ENCODE measurements at places on chromosomes 16 and 17.
A peak's percentile ranks its signal among the peaks of the same experiment; 100 is the strongest.

DNA sequence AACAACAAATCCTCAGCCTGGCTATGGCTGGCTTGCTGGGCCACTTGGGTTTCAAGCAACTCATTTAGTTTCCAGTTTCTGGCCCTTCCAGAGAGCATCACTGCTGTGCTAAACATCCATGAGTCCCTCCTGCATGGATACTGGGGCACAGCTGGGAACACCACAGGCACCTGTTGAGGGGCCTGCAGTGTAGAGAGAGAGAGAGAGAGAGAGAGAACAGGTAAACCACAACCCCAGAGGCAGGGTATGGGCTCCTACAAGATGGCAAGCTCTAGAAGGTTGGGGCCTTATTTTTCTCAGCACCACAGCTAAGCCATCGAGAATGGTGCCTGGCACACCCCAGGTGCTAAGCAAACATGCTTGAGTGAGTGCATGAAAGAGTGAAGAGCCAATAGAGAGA is 120.3 kb downstream of the RBFOX3 start:
- DNase-seq = no peak

- DNase-seq = no peak
These were observed 11.4 kb downstream of the CNP start for GRCh38 chr17:41977991-41978390.

DNA sequence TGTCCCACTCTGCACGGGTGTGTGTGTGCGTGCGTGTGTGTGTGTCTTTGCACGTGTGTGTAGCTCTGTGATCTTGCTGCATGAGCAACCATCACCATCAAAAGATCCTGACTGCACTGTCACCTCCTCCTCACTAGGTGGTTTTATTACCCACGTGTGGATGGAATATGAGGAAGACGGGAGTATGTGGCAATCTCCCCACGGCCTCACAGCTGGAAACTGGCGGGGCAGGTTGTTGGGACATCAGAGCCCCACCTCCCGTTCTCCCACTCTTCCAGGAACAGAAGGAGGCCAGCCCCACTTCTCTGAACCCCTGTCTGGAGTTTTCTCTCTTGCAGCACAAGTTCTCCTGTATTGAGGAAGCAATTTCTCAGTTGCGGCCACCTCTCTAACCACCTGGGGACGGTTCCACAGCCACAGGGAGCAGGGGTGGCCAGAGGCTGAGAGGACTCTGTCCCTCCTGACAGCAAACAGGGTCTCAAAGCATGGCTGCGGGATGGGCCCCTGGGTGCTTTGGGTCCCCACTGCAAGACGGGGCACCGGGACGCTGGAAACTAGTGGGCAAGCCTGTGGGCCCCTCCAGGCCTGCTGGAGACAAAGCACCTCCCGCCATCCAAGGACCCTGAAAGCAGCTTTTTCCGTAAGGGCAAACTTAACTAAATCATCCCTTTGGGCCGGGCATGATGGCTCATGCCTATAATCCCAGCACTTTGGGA is 27.9 kb upstream of the ATP2C2 start:
- DNase-seq = peak; percentile 41

GRCh38 chr16:66207883-66208265 is 158.6 kb upstream of the CDH5 start:
- DNase-seq = no peak

GRCh38 chr16:4270595-4270994 is 2.2 kb downstream of the TFAP4 start:
- DNase-seq = no peak

DNA sequence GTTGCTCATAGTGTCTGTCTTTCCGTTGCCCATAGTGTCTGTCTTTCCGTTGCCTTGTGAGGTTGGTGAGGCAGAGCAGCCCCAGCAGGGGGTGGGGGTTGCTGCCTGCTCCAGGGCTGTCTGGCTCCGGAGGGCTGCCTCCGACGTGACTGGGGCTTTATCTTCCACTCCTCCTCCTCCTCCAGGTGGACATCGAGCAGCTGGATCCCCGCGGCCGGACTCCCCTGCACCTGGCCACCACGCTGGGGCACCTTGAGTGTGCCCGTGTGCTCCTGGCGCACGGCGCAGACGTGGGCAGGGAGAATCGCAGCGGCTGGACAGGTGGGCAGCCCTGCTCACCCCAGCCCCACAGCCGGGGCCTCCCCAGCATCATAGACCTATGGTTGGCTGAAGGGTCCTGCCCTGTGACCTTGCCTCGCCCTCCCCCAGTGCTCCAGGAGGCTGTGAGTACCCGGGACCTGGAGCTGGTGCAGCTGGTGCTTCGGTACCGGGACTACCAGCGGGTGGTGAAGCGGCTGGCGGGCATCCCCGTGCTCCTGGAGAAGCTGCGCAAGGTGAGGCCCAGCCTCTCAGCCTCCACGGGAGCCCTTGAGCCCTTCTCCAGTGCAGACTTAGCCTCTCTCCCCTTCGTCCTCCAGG is 14.7 kb downstream of the ANKRD13B start:
- no peak for DNase-seq

- no peak for DNase-seq
These were observed 19.5 kb upstream of the DUSP14 start for GRCh38 chr17:37470181-37470580.

GRCh38 chr17:2478458-2478857 is 33.2 kb downstream of the METTL16 start:
- no peak for DNase-seq

DNA sequence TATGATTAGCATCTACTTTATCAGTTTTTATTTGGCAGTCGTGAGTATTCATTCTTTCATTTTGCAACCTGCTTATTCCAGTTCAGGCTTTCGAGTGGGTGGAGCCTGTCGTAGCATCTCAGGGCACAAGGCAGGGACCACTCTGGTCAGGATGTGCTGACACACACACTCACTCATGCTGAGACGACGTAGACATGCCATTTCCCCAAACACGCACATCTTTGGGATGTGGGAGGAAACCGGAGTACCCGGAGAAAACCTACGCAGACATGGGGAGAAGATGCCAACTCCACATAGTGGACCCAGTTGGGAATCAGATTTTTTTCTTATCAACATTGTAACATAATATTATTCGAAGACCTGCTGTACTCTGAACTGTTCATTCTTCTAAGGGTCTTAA is 756.5 kb upstream of the RBFOX1 start:
- DNase-seq = no peak

DNA sequence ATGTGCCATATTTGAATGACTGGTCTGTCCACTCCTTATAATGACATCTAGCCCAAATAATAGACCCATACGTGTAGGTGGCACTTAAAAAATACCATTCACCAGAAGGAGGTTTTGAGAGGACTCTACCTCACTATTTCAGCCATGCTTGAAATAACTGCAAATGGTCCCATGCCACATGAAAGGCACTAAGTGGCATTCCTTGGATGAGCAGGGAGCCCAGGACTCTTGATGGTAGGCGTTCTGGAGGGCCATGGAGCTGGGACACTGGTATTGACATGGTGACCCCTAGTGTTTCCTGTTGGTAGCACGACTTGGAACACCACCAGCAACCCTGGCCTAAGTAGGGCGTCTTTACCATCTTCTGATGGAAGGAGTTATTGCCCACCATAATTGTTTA is 148.7 kb upstream of the ZFHX3 start:
- peak; percentile 69 for DNase-seq

GRCh38 chr17:52106638-52107261 is 51.8 kb downstream of the CA10 start:
- DNase-seq = peak; percentile 13

GRCh38 chr17:82065638-82066303 is at the start of gene DUS1L:
Gene DUS1L, minus strand, starts transcription at chr17:82065804. Its CDS starts 745 bp downstream, at chr17:82065059.
- DNase-seq = peak; percentile 44

DNA sequence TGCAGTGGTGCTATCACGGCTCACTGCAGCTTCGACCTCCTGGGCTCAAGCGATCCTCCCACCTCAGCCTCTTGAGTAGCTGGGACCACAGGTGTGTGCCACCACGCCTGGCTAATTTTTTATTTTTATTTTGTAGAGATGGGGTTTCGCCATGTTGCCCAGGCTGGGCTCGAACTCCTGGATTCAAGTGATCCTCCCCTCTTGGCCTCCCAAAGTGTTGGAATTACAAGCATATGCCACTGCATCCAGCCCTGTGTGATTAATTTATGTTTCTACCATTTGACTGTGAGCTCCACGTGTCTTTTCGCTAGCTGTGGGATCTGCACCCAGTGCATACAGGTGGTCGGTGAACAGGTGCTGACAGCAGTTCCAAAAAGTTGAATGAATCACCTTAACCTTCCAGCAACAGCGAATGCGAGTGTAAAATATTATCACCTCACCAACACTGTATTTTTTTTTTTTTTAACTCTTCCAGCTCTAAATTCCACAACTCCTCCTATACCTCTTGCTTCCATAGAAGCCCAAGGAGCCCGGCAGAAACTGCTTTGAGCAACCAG is 484 bp upstream of the NUDT7 start:
- peak; percentile 2 for DNase-seq

GRCh38 chr16:84868829-84869472 is 49.2 kb downstream of the CRISPLD2 start:
- no peak for DNase-seq

GRCh38 chr16:31875112-31875803 is 1.7 kb downstream of the ZNF267 start:
- peak; percentile 39 for DNase-seq

DNA sequence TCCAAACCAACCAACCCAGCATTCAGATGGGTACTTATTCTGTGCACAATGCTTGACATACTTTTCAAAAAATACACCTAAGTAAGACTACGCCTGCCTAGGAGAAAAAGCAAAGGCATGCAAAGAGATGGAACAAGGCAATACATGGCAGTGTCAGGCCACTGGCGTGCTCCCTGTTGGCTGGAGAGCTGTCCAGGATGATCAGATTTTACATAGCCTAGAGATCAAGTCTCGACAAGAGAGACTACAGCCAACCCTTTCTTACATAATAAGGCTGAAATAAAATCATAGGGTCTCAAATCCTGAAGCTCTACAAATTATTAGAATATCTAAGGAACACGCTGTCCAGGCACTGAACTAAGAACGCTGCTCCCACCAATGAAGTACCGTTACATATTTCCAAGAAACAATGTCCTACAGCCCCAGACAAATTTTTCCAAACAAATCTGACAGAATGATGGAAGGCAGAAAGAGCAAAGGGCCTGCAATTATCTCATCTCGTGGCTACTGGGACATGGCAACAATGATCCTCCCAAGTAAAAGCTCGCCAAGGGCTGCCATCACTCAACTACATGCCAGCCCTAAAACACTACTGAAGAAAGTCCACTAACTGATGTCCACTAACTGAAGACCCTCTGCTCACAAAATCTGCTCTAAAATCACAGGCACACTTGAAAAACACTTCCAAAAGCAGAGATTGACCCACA is 5.1 kb downstream of the RPS15A start:
- peak; percentile 67 for DNase-seq

DNA sequence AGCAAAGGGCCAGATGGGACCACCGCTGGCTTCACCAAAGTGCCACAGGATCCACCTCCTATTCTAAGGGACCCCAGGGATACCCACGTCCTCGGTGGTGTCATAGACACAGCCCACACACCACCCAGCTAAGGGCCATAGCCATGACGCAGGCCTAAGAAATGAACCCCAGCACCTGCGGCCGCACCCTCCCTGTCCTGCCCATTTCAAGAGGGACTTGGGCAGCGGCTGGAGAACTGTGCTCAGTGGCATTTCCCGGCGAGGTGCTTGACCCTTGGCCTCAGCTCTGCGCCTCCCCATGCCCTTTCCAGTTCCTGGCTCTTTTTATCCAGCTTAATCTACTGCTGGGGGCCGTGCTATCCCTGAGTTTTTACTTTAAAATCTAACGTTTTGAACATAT is 27.3 kb downstream of the ZNF778 start:
- no peak for DNase-seq

DNA sequence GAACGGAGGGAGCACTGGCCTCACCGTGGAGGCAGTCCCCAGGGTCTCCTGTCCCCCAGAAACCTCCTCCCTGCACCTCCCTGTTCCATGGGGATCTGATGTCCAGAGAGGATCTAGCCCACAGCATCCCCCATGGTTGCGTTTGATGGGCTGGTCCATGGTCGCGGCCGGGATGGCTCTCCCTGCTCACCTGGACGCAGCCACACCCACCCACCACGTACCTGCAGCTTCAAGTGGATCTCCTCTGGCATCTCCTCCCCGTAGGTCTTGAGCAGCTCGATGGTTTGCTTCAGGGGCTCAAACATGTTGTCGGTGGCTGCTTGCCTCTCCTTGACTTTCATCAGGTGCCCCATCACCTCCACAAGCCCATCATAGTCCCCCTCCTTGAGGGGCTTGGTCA is 47.9 kb downstream of the DNAH17 start:
- no peak for DNase-seq

- DNase-seq = no peak
These were observed 248.9 kb downstream of the SHISA9 start for GRCh38 chr16:13150181-13150885.

DNA sequence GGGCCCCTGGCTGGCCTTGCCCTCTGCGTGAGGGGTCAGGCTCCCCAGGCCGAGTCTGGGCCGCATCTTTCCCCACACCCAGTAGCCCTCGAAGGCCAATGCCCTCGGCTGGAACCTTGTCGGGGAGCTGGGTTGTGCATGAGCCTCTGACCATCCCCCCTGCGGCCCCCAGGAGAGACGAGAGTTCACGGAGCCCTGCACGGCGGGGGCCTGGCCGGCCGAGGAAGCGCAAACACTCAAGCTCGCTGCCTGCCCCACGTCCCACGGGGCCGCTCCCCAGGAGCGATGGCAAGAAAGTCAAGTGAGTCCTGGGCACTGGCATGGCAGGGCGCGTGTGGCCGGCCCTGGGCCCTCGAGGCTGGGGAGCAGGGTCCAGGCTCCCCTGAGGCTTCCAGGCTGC is 57.3 kb downstream of the BAHCC1 start:
- no peak for DNase-seq

- no peak for DNase-seq
These were observed 179.0 kb downstream of the PMP22 start for GRCh38 chr17:15085890-15086677.

- no peak for DNase-seq
These were observed 134.0 kb downstream of the MYO1D start for GRCh38 chr17:32742681-32743538.

DNA sequence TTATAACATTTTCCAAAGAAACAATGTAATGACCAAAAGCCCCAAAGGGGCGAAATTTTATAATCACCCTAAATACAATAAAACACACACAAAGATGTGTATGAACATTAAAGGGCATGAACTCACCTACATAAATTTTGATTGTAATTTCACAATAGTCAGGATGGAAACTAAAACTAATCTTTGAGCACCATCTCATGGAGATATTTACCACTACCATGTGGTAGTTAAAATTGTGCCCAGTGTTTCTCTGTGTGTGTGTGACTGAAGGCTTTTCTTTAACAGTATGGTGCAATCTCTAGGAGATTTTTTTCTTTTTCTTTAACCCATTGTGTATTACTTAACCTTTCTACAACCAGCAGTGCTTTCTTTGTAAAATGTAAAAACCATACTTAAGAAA is 19.7 kb upstream of the MEIOC start:
- DNase-seq = peak; percentile 81

All from amniotic epithelial cell (primary cell).